ENCODE measurements at places on chromosomes 5 and 9.

DNA sequence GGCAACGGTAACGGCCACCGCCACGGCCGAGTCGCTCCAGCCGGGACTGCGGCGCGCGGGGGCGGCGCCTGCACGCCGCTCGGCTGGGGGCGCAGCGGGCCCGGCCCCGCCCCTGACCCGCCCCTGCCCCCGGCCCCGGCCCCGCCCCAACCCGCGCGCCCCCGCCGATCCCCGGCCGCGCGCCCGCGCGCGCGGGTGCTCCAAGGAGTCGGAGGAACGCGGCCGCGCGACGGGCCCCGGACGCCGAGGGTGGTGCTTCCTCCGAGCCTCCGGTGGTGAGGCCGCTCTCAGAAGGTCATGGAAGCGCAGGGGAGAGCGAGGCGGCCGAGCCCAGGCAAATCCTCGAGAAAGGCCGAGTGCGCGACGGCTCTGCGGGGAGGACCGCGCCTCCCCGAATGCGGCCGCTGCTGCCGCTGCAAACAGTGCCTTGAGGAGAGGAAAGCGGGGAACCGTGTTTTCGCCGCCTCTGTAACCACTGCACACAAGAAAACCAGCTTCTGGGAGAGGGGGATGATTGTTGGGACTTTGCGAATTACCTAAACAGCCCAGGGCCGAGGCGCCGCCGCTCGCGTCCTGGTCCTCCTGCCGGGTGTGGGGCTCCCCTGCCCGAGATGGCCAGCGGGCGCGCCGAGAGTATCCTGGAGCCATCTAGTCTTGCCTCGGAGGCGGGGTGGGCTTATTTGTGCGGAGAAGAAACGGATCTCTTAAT lies at the start of gene LIFR:
Gene LIFR (minus strand): TSS at position 48 of the 709 bp plus-strand sequence. CDS start 25,999 bp downstream, outside the sequence.
- no peak for DNase-seq

- DNase-seq = no peak
Measured at GRCh38 chr5:139709582-139710318, 61.6 kb downstream of the CXXC5 start.

- DNase-seq = no peak
Measured at GRCh38 chr9:100196828-100197227, 97.8 kb downstream of the INVS start.

GRCh38 chr5:136295914-136296313 lies 69.4 kb downstream of the TRPC7 start:
- no peak for DNase-seq

GRCh38 chr5:158637039-158637438 lies 462.7 kb downstream of the EBF1 start:
- DNase-seq = no peak

- DNase-seq = no peak
Measured at GRCh38 chr9:70701163-70701562, 286.7 kb upstream of the KLF9 start.

DNA sequence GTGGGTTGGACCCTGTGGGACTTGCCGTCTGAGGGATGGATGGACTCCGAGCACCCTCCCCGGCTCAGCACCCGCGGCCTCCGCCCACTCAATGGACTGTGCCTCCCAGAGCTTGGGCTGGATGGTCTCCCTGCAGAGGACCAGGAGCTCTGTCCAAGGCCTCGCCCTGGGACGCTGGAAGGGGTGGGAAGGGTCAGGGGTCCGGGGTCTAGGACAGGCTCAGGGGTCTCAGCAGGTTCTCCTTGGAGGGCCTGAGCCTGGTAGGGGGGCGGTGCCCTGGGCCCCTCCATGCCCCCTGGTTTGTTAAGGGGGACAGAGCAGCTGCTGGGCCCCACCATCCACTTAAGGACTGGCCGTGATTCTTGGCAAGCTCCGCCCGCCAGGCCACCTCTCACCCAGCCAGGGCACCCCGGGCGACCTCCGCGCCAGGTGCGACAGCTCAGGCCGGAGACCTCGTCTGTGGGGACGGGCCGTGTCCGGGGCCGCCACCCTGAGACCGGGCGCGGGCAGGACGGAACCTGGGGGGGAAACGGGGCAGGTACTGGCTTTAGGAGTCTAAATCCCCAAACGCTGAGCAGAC lies 29.2 kb downstream of the EXOC3 start:
- DNase-seq = no peak

DNA sequence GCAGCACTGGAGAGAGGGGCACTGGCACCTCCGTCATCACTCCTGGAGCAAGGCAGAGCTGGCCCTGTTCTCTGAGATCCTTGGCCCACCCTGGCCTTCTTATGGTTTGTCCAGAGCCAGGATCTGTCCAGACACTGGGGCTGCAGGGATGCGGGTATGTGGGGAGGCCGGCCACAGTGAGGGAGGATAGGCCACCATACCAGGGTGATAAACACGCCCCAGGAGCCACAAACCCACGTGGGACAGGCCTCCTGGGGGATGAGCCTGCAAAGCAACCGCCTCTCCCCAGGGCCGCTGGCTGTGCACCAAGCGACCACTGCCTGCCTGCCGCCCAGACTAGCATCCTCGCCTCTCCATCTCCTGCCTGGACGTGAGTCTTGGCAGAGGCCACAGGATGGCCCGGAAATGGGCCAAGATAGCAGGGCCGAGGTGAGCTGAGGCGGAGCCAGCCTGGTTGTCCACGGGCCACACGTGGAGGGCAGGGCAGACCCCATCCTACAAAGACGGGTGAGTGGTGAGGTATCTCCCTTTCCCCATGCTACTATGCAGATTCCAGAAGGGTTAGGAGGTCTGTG lies 4.5 kb downstream of the OBP2A start:
- no peak for DNase-seq

GRCh38 chr5:112356178-112356956 lies 62.7 kb downstream of the EPB41L4A start:
- DNase-seq = no peak

DNA sequence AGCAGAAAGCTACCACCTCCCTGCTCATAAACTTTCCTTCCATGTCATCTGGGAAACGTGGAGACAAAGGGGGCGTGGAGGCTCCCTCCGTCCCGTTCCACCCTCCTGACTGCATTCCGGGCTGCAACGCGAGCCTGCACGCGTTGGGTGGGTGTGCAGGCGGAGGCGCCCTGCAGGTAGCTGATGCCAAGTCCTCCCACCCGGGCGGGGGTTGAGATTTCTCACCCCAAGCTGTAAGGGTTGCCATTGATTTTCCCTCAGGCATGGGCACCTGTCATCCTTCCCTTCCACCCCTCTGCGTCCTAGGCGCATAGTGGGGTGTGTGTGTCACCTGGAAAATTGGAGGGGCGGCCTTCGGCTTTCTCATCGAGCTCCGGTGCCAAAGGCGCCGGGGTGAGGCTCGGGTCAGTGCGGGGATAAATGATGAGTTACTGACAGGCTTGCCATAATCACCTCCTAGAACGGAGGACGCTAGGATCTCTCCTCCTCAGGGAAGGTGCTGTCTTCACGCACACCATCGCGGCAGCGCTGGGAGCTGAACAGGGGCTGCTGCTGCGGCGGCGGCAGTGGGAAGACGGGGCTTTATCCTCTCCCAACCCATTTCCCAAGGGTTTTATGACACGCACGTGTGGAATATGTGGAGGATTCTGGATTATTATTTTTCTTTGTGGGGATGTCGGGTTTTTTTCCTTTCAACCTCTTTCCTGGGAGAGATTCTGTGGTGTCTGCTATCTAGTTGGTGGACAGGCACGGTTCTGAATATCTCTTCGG lies 973 bp downstream of the PLPPR1 start:
- no peak for DNase-seq

- no peak for DNase-seq
Measured at GRCh38 chr9:28899267-28899666, 1326.0 kb upstream of the C9orf72 start.

DNA sequence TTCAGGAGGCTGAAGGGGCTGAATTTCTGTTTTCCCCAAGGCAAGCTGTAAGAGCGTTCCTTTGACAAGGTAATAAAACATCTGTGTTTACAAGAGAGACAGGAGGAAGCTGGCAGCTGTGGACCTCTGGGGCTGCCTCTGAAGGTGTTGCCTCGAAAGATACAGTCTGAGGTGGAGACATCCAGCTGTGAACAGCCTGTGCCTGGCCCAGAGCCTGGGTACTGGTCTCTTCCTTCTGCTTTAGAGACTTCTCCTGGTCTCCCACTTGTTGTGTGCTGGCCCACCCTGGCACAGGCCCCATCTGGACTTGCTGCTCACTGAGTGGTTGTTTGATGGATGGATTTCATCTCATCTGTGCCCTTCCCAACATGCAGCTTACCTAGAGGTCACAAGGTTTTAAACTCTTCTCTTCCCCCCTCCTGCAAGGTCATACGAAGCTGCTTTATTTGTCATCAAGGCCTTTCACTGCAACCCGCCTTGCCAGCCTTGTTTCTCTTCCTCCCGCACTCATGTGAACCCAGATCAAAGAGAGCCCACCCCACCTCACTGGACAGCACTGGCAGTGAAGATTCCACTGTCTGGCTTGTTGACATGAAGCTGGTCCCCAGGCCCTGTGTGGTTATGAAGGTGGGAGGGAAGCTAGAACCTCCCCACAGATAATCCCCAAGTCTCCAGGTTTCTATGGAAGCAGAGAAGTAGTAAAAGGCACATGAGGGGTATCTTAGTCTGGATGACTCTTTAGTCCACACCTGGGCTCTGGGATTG lies 35.0 kb upstream of the ALDH1B1 start:
- no peak for DNase-seq

DNA sequence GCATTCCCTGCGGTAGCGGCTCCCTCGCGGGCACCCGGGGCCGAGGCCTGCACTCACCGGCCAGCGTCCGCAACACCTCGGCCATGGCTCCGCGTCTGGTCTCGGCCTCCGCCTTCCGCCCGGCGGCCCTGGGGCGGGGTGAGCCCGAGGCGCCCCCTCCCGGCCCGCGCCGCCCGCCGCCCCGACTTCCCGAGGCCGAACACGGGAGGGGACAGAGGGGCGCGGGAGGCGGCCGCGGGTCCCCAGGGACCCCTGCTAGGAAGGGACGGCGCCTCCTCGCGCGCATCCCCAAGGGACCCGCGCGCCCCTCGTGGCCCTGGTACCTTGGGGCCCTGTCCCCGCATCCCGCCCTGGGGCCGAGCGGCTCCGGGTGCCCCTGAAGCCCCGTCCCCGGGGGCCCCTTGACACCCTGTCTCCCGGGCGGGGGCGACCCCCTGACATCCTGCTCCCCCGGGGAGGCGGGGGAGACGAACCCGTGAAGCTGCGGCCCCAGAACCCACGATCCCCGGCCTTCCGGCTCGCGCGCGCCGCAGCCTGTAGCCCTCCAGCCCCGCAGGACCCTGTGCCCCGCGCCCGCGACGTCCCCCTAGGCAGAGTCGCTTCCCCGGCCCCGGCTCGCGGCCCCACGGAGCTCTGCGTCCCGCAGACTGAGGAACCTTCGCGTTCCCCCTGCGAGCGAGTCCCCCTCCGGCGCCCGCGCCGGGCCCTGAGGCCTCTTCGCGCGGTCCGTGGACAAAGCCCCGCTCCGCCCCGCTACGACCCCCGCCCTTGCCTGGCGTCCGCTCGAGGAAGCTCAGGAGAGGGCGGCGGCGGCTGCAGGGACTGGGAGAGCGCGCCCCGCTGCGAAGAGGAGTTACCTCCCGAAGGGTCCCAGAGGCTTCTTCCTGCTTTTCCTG lies at the start of gene ABO:
Gene ABO (minus strand): TSS at position 97 of the 896 bp plus-strand sequence.
- no peak for DNase-seq

DNA sequence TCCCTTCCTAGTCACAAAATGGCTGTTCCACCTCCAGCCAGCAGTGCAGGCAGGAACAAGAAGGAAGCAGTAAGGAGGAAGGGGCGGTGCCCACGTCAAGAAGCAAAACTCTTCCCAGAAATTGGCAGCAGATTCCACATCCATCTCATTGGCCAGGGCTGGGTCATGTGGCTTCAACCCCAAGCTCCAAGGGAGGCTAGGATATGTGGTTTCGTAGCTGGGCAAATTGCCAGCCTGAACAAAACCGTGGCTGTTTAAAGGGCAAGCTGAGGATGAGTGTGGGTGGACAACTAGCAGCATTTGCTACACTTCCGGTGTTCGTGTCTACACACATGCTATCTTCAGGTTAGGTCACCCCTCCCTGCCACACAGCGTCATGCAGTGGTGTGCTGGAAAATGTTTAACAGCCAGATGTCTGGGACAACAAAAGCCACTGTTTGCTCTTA lies 92.1 kb upstream of the MAP1B start:
- no peak for DNase-seq

- DNase-seq = no peak
Measured at GRCh38 chr5:89043676-89044075, 160.7 kb upstream of the MEF2C start.

DNA sequence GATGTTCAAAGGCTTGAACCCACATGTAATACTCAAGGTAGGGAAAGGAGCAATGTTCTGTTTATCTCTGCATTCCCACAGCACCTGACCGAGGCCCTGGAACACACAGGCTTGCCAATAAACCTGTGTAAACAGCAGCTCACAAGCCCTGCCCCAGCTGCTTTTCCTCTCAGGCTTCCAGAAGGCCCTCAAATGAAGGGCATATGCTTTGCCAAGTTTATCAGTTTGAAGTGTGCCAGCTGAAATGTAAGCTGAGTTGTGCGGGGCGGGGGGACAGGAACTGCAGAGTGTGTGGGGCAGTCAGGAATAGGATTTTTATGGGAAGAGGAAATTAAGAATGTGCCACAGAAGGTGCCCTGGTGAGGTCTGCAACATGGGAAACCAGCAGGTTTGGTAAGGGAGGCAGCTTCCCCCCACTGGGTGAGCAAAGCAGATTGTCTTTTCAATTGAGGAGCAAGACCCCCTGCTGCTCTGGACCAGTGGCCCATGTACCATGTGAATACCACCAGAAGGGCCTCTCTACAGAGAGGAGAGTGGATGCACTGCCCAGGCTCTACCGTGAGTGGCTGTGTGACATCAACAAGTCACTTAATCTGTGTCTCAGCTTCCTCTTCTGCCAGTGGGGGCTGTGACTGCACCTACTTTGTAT lies 194.8 kb downstream of the SPOCK1 start:
- DNase-seq = no peak

DNA sequence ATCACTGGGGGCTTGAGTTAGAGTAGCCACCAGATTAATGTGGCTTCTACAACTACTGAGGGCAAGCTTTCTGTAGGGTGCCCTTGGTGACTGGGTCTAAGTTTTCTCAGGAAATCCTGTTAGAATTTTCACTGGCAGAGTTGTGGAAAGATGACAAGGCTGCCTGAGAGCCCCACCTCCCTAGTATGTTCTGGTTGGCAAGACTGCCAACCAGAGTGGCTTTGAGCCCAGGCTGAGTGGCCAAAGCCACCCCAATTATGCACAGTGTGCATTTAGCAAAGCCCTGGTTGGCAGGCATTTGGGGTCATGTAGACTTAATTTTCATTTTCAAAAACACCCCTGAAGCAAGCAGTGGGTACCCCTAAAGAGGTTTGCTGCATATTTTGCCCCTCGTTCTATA lies 136.7 kb upstream of the HAPLN1 start:
- no peak for DNase-seq
